ENCODE measurements at places on chromosomes 4 and X.

GRCh38 chr4:792626-793092 is 33.3 kb downstream of the CPLX1 start:
- no peak for DNase-seq
- peaks cover 21% of the 10 kb centered on the region for H3K4me1 ChIP-seq
- peaks cover 40% of the 10 kb centered on the region for H3K27me3 ChIP-seq
- no peak overlapping the region for H3K27ac ChIP-seq

DNA sequence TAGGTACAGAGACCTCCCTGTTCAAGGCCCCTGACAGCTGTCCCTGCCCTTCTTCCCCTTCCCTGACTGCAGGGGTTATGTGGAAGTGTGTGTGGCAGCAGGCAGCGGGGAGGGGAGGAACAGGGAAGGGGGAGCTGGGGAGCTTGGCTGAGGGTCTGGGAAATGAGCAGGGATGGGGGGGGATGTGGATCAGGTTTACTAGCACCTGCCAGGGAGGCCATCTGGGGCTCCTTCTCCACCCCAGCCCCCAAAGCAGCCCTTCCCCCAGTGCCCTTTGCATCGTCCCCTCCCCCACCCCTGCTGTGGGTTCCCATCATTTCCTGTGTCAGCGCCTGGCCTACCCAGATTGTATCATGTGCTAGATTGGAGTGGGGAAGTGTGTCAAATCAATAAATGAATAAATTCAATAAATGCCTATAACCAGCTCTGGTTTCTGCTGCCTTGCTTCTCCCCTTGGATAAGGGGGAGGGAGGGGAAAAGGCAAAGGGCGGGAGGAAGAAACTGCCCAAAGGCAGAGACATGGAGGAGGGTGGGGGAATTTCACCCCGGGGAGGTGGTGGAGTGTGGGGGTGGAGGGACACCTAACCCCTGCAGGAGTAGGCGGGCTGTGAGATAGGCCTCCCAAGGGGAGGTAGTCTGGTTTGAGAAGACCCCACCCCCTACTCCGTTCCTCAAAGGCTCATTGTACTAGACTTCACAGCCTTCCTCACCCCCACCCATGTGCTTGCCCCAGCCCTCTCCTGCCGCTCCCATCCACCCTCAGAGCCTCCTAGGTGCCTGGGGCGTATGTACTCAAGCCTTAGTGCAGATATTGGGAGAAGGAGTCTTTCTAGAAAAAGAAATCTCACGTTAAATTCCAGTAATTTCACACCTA is 3.2 kb downstream of the CXorf65 start:
- peaks cover 30% of the 10 kb centered on the region for H3K36me3 ChIP-seq
- DNase-seq: no peak
- peaks cover 56% of the 10 kb centered on the region for H3K4me1 ChIP-seq
- peak overlapping the region; percentile 62 for H3K4me3 ChIP-seq
- H3K27ac ChIP-seq: peak overlapping the region; percentile 83
- no peaks in the 10 kb centered on the region for H3K27me3 ChIP-seq

- no peaks in the 10 kb centered on the region for H3K4me1 ChIP-seq
- H3K36me3 ChIP-seq: no peaks in the 10 kb centered on the region
- H3K27me3 ChIP-seq: no peaks in the 10 kb centered on the region
- no peak overlapping the region for H3K27ac ChIP-seq
- no peak for DNase-seq
Measured at GRCh38 chr4:167025670-167026069, 208.6 kb downstream of the SPOCK3 start.

- H3K27me3 ChIP-seq: no peaks in the 10 kb centered on the region
- no peak overlapping the region for H3K4me3 ChIP-seq
- peaks cover 10% of the 10 kb centered on the region for H3K4me1 ChIP-seq
- H3K36me3 ChIP-seq: no peaks in the 10 kb centered on the region
- H3K27ac ChIP-seq: no peak overlapping the region
Measured at GRCh38 chrX:115894087-115894486, 276.5 kb upstream of the AGTR2 start.

DNA sequence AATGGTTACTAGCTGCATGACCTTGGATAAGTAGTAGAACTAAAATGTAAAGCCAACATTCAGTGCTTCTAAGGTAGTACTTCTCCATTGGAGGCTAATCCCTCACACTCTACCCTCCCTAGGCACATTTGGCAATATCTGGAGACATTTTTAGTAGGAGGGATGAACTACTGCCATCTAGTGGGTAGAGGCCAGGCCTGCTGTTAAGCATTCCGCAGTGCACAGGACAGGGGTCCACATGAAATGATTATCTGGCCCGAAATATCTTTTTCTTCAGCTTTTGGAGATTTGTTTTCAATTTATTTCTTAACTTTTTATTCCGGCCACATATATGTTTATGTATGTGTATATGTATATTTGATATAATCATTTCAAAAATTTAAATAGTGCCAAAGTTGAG is 36.0 kb upstream of the SPANXC start:
- H3K27me3 ChIP-seq: no peaks in the 10 kb centered on the region
- no peak for DNase-seq
- no peak overlapping the region for H3K4me3 ChIP-seq
- H3K4me1 ChIP-seq: no peaks in the 10 kb centered on the region
- no peak overlapping the region for H3K27ac ChIP-seq

GRCh38 chr4:112633477-112634235 is 3.1 kb downstream of the ZGRF1 start:
- H3K4me3 ChIP-seq: no peak overlapping the region
- H3K27me3 ChIP-seq: no peaks in the 10 kb centered on the region
- no peaks in the 10 kb centered on the region for H3K36me3 ChIP-seq
- DNase-seq: no peak

- no peaks in the 10 kb centered on the region for H3K4me1 ChIP-seq
- no peak overlapping the region for H3K27ac ChIP-seq
- H3K36me3 ChIP-seq: no peaks in the 10 kb centered on the region
- peaks cover 3% of the 10 kb centered on the region for H3K27me3 ChIP-seq
Measured at GRCh38 chr4:86403575-86403974, 43.7 kb upstream of the MAPK10 start.

DNA sequence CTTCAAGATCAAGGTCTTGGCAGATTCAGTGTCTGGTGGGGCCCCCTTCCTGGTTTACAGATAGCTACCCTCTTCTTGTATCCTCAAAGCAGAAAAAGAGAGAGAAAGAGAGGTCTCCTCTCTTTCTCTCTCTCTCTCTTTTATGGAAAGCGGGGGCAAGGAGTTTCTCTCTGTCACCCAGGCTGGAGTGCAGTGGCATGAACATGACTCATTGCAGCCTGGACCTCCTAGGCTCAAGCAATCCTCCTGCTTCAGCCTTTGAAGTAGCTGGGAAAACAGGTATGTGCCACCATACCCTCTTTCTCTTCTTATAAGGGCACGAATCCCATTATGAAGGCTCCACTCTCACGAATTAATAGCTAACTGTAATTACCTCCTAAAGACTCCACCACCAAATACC is 20.2 kb downstream of the RAB9B start:
- DNase-seq: no peak
- H3K36me3 ChIP-seq: no peaks in the 10 kb centered on the region
- H3K27ac ChIP-seq: no peak overlapping the region
- H3K4me1 ChIP-seq: peaks cover 2% of the 10 kb centered on the region

DNA sequence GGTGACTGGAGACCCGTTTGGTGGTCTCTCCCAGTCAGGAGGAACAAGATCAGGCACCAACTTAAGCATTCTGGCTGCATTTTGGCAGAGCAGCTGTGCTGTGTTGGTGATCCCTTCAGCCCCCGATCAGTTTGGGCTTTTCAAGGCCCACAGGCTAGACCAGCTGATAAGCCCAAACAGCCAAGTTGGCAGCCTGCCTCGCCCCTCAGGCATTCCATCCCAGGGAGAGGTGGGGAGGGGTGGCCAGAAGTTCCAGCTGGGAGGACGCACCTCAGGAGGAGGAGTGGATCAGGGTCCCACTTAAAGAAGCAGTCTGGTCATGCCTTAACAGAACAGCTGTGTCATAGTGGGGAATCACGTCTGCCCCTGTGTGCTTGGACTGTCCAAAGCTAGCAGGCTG is 105.8 kb downstream of the CHIC1 start:
- no peaks in the 10 kb centered on the region for H3K4me1 ChIP-seq
- H3K27ac ChIP-seq: no peak overlapping the region
- H3K36me3 ChIP-seq: peaks cover 36% of the 10 kb centered on the region
- no peaks in the 10 kb centered on the region for H3K27me3 ChIP-seq
- no peak overlapping the region for H3K4me3 ChIP-seq
- DNase-seq: no peak

DNA sequence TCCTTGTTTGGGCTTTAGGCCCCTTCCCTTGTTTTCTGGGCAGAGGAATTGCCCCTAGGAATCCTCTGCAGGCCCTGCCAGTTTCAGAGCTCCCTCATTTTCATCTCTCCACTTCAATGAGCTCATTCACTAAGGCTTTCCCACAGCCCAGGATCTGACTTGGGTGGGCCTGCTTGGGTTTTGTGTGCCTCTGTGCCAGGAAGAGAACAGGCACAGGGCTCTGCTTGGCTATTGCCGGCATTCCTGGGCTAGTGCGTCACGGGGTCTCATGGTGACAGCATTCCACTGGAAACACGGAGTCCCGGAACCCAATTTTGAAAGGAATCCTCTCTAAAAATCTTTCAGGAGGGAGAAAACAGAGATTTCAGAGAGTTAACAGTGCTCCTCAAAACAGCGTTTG is 150.5 kb downstream of the VCX3A start:
- no peak overlapping the region for H3K27ac ChIP-seq
- DNase-seq: no peak
- H3K27me3 ChIP-seq: no peaks in the 10 kb centered on the region

DNA sequence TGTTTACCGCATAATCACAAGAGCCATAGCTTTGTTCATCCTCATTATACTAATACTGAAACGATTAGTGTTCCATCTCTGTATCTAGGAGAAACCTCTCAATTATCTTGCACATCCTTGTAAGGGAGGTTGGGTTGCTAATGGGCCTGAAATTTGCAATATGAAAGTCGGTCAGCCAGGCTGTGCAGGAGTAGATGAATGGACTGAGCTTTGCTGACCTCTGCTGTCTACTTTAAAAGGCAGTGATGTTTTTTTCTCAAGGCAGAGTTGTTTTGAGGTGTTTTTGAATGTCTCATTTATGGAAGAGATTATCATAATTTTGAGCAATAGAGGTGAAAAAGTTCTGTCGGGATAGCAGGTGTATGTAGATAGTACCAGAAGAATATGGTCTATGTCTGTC is 47.9 kb upstream of the LINC00632 start:
- no peaks in the 10 kb centered on the region for H3K36me3 ChIP-seq
- H3K4me3 ChIP-seq: no peak overlapping the region
- no peaks in the 10 kb centered on the region for H3K27me3 ChIP-seq

Data from activated B cell treated with CpG ODN at 0.5 μM for 24 hours (primary cell).